Frontal cortex (tissue), 4 donors: ENCODE measurements at places on chromosomes 16 and 17. TPM values are rescaled to one million over a fixed set of nuclear protein-coding genes. Genes with fewer than 3 reads are reported as not detected.

Gene DDX42
- total RNA-seq: 64.0 TPM

Gene KRT33B
- total RNA-seq: not detected

Gene GRB7
- not detected for total RNA-seq

Gene RAB11FIP4
- total RNA-seq: 48.1 TPM

Gene TAT
- total RNA-seq: not detected

DNA sequence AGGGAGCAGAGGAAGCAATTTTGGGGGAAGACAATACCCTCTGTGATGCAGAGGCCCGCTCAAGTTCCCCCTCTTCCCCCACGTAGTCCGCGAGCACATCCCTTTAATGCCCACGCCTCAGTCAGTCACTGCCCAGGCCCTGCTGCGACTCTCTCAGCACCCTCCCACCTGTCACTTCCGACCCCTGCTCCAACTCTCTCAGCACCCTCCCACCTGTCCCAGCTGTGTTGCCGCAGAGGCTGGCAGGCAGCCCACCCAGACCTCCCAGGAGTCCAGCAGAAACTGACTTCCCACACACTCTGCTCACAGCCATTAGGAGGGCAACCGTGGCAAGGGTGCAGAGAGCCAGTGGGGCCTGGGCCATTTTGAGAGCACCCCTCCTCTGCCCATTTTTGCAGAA lies 92.7 kb downstream of the WSCD1 start:
- DNase-seq: no peak

- DNase-seq: peak; percentile 40
Measured at GRCh38 chr17:38702916-38703741, 1.9 kb upstream of the MLLT6 start.

GRCh38 chr17:14197586-14197985 lies 39.1 kb downstream of the CDRT15 start:
- DNase-seq: no peak

- no peak for DNase-seq
Measured at GRCh38 chr17:71959154-71959553, 161.7 kb upstream of the SOX9 start.

- DNase-seq: peak; percentile 67
Measured at GRCh38 chr17:27381007-27381501, 75.2 kb upstream of the KSR1 start.
